ENCODE measurements at places on chromosomes 3 and 15.

- DNase-seq, result no peak
Observed at GRCh38 chr3:98764472-98764884, 1.3 kb downstream of the ST3GAL6 start.

- no peak for DNase-seq
Observed at GRCh38 chr3:123618076-123618708, 33.3 kb upstream of the HACD2 start.

DNA sequence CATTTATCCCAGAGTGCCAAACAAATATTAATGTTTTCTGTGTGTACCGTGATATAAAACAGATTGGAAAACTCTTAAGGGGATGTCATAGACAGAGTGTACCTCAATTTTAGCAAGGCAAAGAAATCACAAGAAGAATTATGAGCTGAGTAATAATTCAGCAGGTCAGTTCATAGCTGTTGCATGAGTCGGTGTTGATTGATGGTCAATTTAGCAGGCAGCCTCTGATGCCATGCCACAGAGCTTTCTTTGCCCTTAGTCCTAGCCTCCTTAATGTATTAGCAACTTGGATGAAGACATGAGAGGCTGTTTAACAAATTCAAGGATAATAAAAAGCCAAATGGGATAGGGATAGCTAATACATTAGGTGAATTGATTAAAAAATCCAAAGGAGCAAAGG lies 6.8 kb downstream of the SLC35A5 start:
- DNase-seq, result no peak

GRCh38 chr3:136465296-136465695 lies 215.2 kb downstream of the PCCB start:
- no peak for DNase-seq

- no peak for DNase-seq
Observed at GRCh38 chr3:48945432-48945831, 26.8 kb downstream of the ARIH2 start.

DNA sequence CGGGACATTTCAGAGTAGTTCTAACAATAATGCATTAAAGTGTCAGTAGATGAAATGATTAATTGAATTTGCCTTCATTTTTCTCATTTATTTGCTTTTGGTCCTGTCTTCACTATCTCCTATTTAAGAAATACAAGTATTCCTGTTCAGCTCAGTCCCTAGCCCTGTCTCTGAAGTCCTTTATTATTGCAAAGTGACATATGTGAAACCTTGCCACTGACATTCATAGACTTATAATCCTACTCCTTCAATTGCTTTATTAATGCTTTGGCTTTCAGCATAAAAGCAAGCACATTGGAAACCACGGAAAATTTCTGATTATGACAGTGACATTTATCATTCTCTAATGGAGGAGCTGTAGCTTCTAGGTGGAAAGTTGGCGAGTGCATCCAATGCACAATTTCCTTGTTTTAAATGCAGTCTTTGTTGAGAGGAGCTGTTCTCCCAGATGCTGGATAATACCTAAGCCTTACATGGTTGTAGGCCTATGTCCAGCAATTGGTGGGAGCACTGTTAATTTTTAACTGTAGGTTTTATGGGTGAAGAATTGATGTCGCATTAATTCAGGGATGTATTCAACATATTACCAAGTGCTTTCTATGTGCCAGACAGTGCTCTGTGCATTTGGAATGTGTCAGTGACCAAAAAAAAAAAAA lies 337.8 kb downstream of the FEZF2 start:
- no peak for DNase-seq

DNA sequence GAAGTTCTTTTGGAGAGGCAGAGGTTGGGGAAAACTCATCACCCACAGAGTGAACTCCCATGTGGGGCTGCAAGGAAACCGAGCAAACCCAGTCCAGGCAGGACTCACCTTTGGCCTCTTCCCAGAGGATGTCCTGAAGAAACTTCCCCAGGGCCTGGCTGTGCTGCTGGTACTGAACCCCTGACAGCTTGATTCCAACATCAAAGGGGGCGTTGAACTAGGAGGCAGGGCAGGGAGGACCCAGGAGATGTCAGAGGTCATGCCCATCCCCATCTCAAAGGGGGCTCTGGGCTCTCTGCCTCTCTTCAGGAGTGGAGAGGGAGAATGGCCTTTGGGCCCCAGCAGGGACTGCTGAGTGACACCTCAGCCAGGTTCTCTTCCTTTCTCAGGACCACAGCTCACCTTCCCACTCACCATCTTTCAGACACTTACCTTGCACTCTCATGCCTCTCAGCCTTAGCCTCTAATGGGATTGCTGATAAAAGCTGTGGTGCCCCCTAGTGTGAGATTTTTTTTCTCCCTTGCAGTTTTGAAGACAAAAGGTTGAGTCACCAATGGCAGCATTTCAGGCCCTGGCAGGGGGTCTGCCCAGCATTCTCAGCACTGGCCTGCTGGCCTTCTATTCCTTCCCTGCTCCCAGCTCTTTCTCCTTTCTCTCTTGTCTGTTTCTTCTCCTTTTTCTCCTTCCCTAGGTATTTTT lies 6.0 kb downstream of the GHRL start:
- DNase-seq, result no peak

GRCh38 chr3:42115215-42115614 lies 24.1 kb downstream of the TRAK1 start:
- DNase-seq, result no peak

GRCh38 chr15:59924096-59924495 lies 80.0 kb upstream of the FOXB1 start:
- no peak for DNase-seq

- no peak for DNase-seq
Observed at GRCh38 chr3:117751651-117752050, 1042.1 kb downstream of the TUSC7 start.

GRCh38 chr3:140375002-140375401 lies 302.9 kb upstream of the TRIM42 start:
- DNase-seq, result no peak

DNA sequence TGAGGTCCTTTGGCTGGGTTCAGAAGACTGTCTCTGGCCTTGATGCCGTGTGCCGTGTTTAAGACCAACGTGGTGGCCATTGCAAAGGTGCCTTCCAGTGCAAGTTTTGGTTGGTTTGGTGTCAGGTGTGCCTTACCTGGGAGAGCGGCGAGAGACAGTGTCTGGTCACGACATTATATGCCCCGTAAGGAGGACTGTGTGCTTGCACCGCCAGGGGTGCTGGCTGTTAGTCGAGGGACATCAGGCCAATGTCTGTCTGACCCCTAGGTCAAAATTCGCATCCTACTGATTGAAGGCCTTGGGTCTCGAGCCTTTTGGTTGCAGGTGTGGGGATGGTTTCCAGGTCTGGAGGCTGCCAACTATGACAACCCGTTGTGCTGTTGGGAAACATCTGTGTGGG lies 111.9 kb downstream of the SNRPN start:
- no peak for DNase-seq

DNA sequence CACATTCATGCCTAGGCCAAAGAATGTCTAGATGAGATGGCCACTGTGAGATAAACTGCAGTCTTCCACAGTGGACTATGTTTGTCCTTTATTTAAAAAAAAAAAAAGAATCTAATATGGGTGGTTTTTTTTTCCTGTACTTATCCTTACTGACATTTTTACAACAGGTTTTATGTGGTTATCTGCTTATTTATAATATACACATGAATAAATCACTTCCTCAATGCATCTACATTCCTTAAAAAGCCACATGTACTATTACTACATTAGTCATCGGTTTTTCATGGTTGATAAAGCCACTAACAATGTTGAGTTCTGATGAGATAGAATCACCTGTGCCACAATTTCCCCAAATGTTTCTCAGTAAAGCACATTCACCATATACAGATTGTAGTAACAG lies 341.3 kb upstream of the THBS1 start:
- DNase-seq, result no peak

DNA sequence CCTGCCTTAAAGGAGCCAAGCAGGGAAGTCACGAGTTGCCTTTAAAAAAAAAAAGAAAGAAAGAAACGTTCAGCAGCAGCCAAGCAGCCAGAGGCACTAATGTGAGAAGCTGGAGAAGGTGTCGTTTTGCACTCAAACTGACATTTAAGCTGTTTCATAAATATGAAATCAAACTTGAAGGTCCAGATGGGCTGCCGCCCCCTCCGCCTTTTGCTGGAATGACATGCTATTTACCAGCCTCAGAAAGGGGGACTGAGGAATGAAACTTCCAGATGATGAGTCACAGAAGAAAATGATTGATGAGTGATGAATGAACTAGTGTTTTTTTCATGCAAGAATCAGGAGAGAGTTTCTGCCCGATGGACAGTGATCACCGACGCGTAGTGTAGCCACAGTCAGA lies 396.8 kb downstream of the IGSF11 start:
- no peak for DNase-seq

DNA sequence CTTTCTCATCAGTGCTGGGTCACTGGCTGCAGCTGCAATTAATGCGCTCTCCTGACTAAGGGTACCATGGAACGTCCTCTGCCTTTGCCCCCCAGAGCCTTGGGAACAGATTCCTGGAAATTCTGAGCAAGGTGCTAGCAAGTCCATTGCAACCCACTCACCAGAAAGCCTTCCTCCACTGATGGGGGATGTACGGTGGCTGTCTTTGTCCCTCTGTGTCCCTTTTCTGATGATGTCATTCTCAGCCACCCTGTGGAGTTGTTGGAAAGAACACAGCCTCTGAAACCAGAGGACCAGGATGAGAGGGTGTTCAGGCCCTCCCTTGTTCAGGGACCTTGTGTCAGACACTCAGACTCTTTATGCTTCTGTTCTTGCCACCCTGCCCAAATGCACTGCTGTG lies 38.1 kb upstream of the ZBTB38 start:
- no peak for DNase-seq

DNA sequence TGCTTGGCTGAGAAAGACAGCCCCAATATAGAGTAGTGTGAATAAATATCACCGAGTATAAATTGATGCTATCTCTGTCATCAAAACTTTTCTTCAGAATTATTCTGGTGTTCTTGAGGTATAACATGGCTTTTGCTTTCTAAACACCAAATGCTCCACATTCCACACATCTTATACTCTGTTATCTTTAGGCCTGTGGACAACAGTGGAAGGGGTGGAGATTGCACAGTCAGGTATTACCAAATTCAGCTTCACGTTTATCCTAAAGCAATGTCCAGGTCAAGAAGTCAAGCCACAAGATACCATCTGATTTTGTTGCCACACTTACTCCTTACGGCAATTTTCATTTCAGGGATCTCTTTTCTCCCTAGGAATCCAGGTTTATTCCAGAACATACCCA lies 394.8 kb downstream of the SI start:
- DNase-seq, result no peak

- DNase-seq, result no peak
Observed at GRCh38 chr3:12586403-12586802, 29.5 kb downstream of the MKRN2 start.

DNA sequence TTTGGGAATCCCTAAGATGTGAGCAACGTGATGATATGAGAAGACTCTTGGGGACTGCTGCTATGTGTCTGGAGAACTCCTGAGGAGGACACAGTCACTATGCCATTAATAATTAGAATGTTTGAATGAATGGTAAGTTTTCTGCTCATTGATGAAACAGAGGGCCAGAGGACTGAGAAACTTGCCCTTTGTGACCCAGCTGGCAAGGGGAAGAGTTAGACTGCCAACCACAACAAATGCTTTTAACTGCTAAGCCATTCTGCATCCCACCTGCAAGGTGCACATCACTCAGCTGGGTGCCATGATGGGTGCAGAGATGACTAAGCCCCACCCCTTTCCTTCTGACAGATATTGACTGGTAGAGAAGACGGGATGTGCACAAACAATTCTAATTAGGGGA lies 249.6 kb downstream of the THRB start:
- DNase-seq, result no peak

- DNase-seq, result no peak
Observed at GRCh38 chr3:112817271-112817670, 29.4 kb downstream of the CD200R1L start.

DNA sequence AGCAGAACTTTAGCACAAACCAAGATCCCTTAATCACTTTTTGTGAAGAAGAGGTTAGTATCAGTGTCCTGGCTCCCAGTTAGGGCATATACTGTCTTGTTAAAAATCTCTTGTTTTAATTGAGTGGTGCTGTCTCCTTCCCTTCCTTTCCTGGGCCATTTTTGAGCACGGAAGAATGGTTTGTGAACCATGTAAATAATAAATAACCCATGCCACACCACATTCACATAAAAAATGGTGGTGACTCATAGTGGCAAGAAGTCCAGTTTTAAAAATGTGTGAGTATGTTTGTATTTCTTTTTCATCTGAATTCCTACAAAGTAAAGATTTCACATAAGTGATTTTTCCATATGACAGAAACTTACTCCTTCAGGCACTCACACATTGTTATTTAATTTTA lies 59.1 kb upstream of the SPRED1 start:
- DNase-seq, result no peak

DNA sequence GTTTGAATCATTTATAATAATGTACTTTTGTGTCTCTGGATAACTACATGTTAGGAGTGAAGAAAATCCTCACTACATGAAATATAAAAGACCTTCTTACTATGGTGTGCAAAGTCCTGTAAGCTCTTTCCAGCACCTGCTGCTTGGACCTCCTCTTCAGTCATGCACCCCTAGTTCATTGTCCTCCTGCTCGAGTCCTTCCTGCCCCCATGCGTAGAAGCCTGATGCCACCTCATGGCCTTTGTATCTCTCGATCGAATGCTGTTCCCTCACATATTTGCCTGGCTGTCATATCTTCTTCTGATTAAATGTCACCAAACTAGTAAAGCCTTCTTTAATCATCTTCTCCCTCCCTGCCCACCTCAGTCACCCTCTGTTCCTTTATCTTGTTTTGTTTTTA lies 49.9 kb upstream of the SUCLG2 start:
- DNase-seq, result no peak

All from effector memory CD4-positive, alpha-beta T cell (primary cell).